ENCODE measurements at places on chromosomes 12 and 14.

- no peak for DNase-seq
Measured at GRCh38 chr12:11039171-11039570, 8.0 kb upstream of the TAS2R31 start.

DNA sequence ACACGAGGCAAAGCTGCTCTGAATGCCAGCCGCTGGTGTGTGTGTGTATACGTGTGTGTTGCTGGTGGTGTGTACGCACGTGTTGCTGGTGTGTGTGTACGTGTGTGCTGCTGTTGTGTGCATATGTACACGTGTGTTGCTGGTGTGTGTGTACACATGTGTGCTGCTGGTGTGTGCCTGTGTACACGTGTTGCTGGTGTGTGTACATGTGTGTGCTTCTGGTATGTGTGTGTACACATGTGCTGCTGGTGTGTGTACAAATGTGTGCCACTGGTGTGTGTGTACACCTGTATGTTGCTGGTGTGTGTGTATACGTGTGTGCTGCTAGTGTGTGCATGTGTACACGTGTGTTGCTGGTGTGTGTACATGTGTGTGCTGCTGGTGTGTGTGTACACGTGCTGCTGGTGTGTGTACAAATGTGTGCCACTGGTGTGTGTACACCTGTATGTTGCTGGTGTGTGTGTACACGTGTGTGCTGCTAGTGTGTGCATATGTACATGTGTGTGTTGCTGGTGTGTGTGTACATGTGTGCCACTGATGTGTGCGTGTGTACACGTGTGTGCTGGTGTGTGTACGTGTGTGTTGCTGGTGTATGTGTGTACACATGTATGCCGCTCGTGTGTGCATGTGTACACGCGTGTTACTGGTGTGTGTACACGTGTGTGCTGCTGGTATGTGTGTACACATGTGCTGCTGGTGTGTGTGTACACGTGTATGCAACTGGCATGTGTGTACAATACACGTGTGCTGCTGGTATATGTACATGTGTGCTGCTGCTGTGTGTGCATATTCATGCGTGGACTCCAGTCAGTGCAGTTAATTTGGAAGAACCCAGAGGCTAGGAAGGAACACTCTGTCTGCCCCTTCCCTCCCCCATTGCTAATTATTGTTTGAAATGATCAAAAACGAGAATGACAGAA lies 47.2 kb downstream of the CACNA2D4 start:
- DNase-seq = no peak

GRCh38 chr12:22276313-22276712 lies 58.2 kb downstream of the ST8SIA1 start:
- no peak for DNase-seq

DNA sequence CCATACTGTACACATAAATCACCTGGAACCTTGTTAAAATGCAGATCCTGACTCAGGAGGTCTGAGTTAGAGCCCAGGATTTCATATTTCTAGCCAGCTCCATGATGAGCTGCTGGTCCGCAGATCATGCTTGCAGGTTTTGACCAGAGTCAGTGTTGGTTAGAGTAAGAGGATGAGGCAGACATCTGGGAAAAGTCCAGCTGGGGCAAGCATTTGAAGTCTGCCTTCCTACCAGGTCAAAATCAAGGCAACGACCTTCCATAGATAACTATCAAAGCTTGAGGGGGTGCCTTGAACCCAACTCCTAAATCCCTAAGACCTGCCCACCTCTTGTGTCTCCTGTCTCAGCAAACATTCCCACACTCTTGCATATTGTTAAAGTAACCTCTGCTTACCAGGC lies 9.2 kb downstream of the OAS2 start:
- DNase-seq = no peak

- no peak for DNase-seq
Measured at GRCh38 chr12:59484575-59484974, 111.3 kb upstream of the SLC16A7 start.

DNA sequence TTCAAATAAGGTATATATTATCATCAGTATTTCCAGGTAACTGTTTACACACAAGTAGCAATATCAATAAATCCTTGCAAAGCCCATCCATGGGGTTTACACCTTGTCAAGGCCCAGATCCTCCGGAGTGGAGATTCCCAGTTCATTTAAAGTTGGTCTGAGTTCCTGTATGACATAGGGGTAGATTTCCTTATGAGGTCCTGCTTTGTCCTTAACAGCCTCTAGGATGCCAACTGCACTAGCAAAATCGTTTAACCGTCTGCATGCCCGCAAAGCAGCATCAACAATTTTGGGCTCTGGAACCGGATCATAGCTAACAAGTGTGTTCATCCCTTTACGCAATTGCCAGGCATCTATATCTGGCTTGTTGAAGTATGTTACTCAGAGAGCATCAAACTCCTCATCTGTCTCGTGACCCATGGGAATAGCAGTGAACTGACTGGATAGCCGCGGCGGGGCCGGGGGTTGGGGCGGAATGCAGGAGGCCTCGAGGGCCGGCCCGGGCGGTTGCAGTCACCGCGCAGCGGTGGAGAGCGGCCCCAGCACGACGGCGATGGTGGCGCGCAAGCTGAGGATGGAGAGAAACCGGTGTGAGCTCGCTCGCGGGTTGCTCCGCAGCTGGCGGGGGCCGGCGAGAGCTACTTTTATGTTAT lies 30.6 kb upstream of the FBXO34 start:
- DNase-seq = no peak

- DNase-seq = no peak
Measured at GRCh38 chr12:63224396-63224795, 73.4 kb upstream of the AVPR1A start.

DNA sequence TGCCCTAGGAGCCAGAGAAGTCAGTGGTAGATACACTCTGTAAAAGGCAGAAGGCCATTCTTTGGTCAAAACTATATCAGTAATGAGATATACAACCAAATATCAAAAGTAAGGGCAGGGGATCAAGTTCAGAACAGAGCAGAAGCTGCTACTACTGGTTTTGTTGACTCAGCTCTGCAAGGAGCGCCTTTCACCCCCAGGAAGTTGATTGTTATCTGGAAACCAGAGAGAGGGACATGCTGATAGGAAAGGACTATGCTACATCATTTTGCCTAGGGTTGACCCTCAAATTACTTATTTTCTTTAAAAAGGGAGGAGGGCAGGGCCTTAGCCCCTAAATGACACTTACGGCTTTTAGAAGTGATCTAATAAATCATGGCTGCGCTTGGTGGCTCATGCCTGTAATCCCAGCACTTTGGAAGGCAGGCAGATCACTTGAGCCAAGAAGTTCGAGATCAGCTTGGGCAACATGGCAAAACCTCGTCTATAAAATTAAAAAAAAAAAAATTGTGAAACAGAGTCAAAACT lies 194.0 kb downstream of the KLHL28 start:
- no peak for DNase-seq

DNA sequence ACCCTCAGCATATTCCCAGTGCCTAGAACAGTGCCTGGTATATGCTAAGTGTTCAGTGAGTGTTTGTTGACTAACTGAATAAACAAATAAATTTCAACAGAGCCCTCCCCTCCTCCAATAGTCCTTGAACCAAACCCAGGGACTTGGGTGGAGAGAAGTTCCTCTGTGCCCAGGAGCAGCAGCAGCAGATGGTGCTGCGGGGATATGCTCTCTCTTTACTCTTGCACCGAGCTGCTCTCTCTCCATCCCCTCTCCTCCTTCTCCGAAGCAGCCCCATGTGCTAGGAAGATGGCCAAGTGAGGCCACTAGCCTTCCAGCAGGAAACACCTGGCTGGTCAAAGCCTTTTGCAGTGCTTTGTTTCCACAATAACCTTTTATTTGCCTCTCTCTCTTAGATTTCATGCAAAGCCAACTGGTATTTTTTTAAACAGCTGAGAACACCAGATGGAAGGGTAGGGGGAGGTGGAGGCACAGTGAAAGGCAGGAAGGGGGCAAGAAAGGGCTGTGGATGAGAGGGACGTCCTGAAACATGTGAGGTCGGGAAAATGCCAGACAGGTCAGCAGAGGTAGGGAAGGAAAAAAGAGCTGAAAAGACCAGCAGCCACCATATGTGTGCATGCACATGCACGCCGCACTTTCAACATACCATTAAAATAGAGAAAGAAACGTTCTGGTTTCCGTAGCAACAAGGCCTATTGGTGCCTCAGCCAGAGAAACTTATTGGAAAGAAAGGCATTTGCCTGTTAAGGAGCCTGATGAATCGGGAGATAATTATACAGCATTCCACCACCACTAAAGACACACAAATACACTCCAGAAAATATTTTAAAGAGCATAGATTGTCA lies 78.9 kb downstream of the EMP1 start:
- DNase-seq = no peak

GRCh38 chr12:115223322-115223721 lies 539.3 kb upstream of the TBX3 start:
- no peak for DNase-seq

DNA sequence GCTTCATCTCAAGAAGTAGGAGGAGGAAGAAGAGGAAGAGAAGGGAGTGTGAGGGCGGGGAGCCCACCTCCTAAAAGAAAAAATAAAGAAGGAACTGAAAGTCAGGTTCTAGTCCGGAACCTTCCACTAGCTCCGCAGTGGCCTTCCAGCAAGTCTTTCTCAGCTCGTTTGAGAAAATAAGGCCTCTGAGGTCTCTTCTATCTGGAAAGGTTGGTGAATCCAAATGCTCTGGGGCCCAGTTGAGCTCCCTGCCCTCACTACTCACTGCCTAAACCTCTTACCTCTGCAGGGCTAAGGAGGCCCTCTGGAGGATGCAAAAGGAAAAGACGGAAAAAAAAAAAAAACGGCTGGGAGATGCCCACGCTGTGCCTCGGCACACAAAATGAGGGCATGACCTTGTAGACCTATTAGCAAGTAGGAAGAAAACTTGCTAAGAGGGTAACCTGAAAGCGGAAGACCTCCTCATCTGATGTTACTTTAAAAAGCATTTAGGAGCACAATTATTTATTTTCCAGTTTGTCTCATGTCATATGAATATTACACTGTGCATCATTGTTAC lies 35.9 kb downstream of the FBLN5 start:
- DNase-seq = no peak

- no peak for DNase-seq
Measured at GRCh38 chr14:31320216-31320615, 100.1 kb downstream of the HEATR5A start.

- DNase-seq = no peak
Measured at GRCh38 chr12:49542592-49543160, 3.8 kb downstream of the KCNH3 start.

DNA sequence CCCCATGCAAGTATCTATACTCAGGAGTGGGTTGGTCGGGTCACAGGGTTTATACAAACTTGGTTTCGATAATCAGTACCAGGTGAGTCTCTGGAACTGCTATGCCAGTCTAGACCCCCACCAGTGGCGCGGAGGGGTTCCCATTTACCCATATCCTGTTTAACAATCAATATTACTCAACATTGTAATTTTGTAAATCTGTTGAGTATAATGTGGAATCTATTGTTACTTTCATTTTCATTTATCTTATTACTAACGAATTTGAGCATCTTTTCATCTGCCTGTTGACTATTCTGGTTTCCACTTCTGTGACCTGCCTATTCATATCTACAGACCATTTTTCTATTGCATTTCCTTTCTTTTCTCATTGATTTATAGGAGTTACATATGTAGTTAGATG lies 275.2 kb upstream of the CRY1 start:
- DNase-seq = no peak

DNA sequence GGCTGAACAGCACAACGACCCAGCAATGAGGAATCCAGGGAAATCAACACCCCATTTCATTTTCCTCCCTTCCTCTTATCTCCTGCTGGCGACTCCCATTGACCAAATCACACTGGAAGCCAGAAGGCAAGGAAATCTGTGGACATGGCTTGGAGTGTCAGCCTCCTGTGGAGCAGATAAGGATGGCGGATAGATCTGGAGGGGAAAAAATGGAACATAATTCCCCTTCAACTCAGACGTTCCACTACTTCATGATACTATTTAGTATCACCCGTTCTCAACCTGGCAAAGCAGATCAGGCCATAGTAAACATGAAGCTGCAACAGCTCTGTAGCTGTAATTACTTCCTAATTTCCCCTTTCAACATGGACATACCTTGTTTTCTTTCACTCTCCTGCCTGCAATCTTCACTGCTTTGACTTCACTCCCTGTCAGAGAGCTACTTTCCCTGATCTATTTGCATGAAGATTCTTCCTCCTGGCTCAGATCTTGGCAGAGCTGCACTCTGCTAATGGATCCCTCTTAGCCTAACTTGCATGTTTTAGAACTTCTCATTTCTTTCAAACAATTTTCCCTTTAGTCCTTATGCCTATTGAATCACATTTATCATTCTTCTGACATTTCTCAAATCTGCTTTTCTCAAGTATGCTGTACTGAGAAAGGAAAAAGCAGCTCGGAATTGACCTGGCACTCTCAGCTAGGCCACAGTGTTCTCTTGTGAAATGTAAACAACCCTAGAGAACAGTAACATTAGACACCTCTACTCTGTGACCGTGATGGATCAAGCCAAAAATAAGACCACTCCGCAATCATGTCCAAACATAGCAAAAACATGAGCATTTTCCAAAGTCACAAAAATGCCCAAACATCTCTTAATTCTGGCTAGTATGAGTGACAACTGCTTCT lies 135.1 kb downstream of the ETNK1 start:
- DNase-seq = no peak

GRCh38 chr12:101115326-101115725 lies 94.7 kb downstream of the SLC5A8 start:
- no peak for DNase-seq

- no peak for DNase-seq
Measured at GRCh38 chr12:87127272-87127671, 871.1 kb upstream of the MGAT4C start.

GRCh38 chr14:56666294-56666693 lies 86.7 kb downstream of the TMEM260 start:
- no peak for DNase-seq

GRCh38 chr12:49904601-49905000 lies 901 bp upstream of the FAIM2 start:
- DNase-seq = no peak

DNA sequence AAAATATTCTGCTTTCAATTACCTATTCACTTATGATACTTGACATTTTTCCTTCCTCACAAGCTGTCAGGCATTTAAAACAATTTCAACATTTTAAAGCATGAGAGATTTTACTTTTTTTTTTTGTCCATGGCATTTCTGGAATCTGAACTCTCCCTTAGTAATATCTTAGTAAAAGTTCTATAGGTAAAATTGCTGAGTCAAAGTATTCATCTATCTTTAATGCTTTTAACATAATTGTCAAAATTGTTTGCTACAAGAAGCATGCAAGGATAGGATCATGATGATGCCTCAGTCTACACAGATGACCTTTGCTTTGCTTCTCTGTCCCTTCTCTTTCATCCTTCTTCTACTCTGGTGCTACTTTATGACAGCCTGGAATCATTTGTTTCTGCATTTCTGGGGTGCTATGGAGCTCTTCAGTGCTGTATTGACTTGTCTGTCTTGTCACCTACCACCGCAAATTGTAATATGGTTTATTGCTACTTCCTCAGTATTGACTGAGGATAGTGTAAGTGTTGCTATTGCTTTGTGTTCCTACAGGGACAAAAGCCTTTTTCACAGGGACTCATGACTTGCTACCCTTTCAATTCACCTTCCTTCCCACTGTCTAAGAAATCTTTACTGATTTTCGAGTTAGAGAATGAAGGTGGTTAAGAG lies 589.8 kb upstream of the ATP2B1 start:
- DNase-seq = no peak

Data from NCI-H1436 (cell line).